ENCODE measurements at places on chromosomes 1 and 21.

DNA sequence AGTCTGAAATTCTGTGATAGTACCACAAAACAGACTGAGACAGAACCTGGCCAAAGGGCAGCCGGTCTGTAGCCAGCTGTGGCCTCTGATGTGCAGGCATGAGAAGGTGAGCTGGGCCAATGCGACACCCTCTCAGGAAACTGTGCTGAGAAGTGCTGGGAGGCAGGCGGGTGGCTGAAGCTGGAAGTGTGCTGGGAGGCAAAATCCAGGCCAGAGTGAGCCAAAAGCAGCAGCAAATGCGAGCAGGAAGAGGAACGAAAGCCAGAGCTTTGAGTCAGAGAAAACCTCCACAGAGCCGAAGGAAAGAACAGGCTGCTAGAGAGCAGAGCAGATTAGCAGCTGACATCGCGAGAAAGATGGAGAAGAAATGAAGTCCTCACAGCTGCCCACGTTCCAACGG, 10.2 kb upstream of the ATP13A2 start:
- DNase-seq: no peak

DNA sequence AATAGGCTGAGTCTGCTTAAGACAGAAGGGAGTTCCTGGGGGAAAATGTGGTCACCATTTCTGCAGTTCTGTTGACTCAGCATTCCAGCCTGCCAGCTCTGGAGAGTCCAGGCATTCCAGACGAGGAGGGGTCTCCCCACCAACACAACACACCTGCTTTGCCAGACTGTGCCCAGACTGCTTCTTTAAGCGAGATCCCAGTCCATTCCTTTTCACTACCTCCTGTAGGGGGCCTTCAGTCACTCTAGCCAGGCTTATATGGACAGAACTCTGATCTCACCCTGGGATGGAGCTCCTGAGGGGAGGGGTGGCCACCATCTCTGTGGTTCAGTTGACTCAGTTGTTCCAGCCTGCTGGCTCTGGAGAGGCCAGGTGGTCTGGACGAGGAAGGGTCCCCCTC, 48.5 kb downstream of the UBE2U start:
- DNase-seq: no peak

GRCh38 chr1:9649769-9650168, 1.8 kb upstream of the PIK3CD start:
- DNase-seq: no peak

DNA sequence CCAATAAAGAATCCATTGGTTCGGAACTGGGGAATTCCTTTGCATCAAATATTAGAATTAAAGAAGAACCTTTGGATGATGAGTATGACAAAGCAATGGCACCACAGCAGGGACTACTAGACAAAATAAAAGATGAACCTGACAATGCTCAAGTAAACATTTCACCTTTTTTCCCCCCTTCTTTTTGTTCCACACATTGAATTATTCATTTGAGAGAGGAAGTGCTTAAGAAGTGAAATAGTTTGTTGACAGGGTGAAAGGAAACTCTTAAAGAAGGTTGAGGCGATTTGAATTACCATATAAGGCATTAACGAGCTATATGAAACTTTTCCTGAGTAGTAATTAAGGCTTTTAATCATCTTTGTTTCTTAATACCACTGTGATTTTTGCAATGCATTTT, 93.1 kb downstream of the ZMYM4 start:
- no peak for DNase-seq

- DNase-seq: no peak
Measured at GRCh38 chr1:64453688-64454087, 16.2 kb upstream of the CACHD1 start.

Measured in activated T-cell treated with anti-CD3 and anti-CD28 coated beads, Interleukin-2, amount 50 U/mL, for 48 hours (primary cell).